ENCODE measurements at places on chromosomes 6 and 20.
A peak's percentile ranks its signal among the peaks of the same experiment; 100 is the strongest.

- DNase-seq = no peak
Observed at GRCh38 chr6:125841356-125842090, 50.8 kb downstream of the NCOA7 start.

- DNase-seq = peak; percentile 3
Observed at GRCh38 chr20:25987073-25987927, 290.6 kb upstream of the ZNF337 start.

DNA sequence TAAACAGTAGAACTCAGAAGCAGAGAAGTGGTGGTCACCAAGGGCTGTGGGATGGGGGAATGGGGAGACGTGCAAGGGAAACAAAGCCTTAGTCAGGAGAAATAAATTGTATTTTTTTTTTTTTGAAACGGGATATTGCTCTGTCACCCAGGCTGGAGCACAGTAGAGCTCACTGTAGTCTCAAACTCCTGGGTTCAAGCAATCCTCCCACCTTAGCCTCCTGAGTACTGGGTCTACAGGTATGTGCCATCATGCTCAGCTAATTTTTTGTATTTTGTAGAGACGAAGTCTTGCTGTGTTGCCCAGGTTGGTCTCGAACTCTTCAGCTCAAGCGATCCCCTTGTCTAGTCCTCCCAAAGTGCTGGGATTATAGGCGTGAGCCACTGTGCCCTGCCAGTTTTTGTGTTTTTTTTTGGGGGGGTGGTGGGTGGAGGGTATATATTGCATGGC lies 3.4 kb downstream of the HSPA1B start:
- DNase-seq = no peak

GRCh38 chr20:62911701-62912280 lies 14.5 kb downstream of the DIDO1 start:
- no peak for DNase-seq

DNA sequence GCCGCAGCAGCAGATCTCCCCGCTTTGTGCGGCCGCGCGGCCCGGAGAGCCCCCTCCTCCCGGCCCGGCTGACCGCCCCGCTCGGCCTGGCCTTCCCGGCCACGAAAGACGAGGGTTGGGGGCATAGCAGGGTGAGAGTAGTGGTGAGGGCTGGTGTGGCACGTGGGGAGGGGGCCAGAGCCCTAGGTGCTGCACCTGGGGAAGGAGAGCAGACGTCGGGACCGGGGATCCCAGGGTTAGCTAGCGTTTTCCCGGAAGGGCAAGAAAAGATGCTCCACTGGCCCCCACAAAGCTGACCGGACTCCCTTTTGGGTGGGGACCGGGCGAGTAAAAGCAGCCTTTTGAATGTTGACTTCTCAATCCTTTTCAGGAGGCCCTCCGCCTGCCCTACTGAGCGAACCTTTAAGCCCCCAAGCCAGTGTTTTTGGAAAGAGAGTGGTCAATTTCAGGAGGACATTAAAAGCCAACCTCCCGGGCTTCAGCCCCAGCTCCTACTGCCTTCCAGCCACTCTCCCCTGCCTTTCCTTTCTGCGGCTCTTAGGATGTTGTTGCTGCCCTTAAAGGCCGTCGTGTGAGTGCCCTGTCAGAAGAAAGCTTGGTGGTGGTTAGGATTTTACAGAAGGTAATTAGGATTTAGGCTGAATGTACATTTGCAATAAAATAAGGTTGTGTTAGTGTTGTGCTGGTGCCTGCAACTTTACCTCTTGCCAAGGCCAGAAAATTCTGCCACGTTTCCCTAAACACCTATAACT lies 648 bp upstream of the BACH2 start:
- DNase-seq = no peak

- DNase-seq = no peak
Observed at GRCh38 chr20:49169547-49169946, 18.6 kb downstream of the STAU1 start.

GRCh38 chr6:150620763-150621162 lies 21.1 kb downstream of the PLEKHG1 start:
- no peak for DNase-seq

- DNase-seq = no peak
Observed at GRCh38 chr6:77425671-77426070, 37.6 kb downstream of the HTR1B start.

DNA sequence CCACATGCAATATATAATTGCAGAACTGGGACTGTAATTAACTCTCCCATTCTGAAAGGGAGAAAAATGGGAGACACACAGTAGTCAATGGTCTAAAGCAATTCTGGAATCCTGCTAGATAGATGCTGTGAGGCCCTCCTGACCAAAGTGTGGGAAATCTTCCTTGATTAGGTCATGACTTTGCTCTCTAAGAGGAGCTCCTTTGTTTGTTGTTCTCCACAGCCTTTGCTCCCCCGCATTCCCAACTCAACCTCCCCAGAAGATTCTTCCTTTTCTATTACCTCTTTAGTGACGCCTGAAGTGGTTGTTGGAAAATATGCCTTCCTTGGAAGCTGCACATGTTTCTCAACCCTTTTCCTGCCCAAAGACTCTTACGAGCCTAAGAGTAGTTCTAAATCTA lies 28.8 kb upstream of the LIN28B start:
- no peak for DNase-seq

GRCh38 chr6:39407446-39407993 lies 85.0 kb upstream of the KCNK16 start:
- DNase-seq = no peak

- no peak for DNase-seq
Observed at GRCh38 chr20:54366669-54367344, 108.6 kb upstream of the DOK5 start.

DNA sequence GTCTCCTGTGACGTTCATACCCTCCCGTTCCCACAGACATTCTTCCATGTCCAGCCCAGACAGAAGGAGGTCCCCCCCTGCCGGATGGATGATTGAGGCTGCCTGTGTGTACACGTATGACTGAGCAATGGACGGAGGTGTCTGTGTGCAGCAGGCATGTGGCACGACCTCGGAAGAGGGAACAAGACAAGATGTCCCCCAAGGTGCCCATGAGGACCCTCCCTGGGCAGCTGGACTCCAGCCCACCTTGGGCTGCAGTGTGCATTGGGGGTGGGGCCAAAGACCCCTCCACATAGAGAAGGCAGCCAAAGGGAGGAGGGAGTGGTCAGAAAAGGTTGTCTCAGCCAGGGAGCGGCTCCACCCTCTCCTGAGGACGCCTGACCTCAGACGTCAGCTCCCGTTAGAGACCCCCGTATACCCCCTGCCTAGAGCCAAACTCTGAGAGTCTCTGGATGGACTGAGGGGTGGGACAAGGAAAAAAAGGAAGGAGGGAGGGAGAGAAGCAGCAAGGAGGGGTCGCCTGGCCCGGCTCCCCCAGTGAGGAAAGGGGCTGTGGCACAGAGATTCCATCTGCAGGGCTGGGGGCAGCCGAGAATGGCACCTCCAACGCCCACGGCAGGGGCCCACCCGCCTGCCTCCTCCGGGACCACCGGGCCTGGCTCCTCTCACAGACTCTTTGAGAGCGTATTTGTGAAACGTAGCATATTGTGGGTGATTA lies 92.9 kb upstream of the BHLHE23 start:
- no peak for DNase-seq

- no peak for DNase-seq
Observed at GRCh38 chr6:1615151-1615852, 5.6 kb downstream of the FOXC1 start.

DNA sequence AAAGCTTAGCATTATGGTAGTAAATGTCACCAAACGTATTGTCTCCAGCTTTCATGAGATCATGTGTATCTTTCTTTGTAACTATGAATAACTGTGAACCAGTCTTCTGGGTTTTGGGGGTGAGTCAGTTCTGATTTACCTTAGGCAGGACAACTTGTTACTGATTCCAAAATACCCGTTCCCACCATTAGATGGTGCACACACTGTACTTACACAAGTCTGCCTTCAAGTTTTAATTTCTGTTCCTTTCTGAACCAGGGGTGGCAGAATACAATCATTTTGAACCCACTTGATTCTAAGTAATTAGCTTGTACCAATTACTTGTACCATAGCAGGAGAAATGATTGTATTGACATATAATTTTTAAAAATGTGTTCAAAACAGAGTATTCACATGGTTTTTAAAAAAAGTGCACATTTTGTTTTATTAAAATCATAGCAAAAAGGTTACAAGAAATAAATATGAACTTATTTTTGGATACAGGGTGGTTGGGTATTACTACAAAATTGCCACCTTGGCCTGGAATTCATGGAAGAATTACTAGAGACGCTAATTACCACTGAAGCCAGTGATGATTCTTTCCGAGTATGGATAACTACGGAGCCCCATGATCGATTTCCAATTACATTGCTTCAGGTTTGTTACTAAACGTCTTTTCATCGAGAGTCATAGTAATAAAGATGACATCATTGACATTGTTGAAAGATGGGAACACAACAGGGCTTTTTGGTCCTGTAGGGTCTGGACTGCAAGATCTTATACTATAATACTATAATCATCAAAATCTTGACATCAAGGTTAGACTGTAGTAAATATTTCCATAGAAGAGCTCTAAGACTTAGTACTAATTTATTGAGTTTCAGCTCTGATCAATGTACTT lies 75.2 kb upstream of the GLP1R start:
- peak; percentile 29 for DNase-seq

DNA sequence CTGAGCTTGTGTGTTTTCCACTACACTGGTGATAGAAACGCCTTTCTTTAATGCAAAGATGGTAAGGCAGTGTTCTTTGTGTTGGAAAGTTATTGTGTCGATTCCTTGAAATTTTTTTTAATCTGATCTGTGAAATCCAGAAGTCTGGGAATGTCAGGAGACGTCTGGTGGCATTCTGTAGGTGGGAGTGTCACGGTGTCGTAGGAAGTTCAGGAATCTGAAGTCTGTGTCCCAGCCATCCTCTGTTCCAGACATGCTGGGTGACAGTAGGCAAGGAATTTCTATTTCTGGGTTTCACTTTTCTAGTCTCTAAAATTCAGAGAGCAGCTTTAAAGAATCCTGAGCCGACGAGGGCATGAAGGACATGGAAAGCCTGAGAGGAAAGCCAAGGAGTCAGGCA lies 223.8 kb downstream of the ZNF217 start:
- DNase-seq = no peak

GRCh38 chr20:54763366-54763765 lies 288.0 kb downstream of the DOK5 start:
- no peak for DNase-seq

DNA sequence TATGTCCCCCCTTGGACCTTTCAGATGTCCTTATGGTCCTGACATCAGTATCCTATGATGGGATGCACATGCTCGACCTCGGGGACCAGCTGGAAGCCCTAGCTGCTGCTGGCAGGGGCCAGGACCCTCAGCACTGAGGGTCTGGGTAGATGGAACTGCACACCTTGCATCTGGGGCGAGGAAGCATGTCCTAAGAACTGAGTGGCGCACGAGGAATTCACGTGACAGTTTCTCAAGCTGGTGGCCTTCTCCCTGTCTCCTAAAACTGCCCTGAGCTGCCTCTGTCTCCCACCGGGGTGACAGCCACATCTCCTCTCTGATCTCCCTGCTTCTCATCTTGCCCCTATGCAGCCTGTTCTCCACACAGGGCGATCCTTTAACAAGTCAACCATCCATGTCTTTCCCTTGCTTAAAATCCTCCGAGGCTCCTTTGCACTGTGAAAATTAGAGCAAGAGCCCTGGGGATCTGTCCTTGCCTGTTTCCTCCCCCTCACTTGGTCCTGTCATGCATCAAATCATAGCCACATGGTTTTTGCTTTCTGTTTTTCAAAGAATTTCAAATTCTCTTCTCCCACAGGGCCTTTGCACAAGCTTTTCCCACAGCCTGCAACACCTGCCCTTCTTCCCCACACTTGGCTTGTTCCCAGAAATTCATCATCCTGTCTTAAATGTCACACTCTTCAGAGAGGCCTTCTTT lies 107.7 kb downstream of the CDH26 start:
- no peak for DNase-seq

GRCh38 chr20:7601431-7601830 lies 338.8 kb downstream of the HAO1 start:
- DNase-seq = no peak

DNA sequence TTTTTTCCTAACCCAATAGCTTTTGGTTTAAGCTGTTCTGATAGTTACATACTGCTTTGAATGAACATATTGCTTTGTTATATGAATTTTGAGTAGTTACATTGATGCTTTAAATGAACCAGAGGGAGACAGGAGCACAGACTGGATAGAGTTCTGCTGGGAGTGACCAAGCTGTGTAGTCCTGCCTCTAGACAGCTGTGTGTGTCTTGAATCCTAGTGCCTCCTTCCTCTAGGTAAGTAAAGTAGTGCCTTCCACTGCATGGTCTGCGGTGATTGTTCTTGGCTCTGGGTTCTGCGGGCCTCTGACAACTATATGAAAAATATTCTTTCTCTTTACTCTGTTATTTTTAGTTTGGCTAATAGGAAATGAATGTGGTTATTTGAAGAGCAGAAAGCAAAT lies 46.0 kb upstream of the ADGRG6 start:
- DNase-seq = no peak

GRCh38 chr20:9912858-9913434 lies 74.1 kb upstream of the PAK5 start:
- DNase-seq = peak; percentile 68

- DNase-seq = no peak
Observed at GRCh38 chr6:47651505-47651944, 46.9 kb upstream of the ADGRF4 start.

GRCh38 chr20:41387444-41387851 lies 20.8 kb upstream of the EMILIN3 start:
- DNase-seq = no peak

DNA sequence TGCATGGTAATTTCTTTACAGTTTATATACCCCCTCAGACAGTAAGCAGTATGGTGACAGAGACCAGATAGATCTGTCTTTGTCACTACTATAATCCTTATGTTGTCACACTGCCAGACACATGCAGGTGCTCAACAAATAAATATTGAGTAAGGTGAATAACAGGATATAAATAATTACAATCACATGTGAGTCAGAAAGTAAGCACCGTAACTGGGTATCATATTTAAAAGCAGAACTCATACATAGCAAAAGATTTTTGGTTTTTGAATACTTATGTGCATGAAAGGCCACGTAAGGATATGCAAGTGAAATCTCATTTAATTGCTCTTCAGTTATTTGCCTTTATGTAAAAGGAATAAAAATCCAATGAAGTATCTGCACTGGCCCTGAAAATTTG lies 17.4 kb downstream of the CNBD2 start:
- DNase-seq = peak; percentile 30

GRCh38 chr6:157225575-157225995 lies 97.7 kb downstream of the TMEM242 start:
- DNase-seq = no peak

GRCh38 chr20:57250607-57251343 lies 15.7 kb downstream of the BMP7 start:
- DNase-seq = no peak

GRCh38 chr20:39800548-39800947 lies 838.4 kb downstream of the DHX35 start:
- no peak for DNase-seq

- no peak for DNase-seq
Observed at GRCh38 chr6:107971181-107971580, 13.2 kb upstream of the SEC63 start.

- no peak for DNase-seq
Observed at GRCh38 chr6:42642794-42643193, 79.0 kb downstream of the UBR2 start.

All from NCI-H2081 (cell line).